ENCODE measurements at places on chromosomes 7 and 10.
A peak's percentile ranks its signal among the peaks of the same experiment; 100 is the strongest.

- no peaks in the 10 kb centered on the region for H3K27me3 ChIP-seq
- H3K27ac ChIP-seq = no peak overlapping the region
- no peaks in the 10 kb centered on the region for H3K4me1 ChIP-seq
- no peak overlapping the region for H3K4me3 ChIP-seq
- no peak for DNase-seq
Measured at GRCh38 chr10:58209669-58210068, 58.0 kb downstream of the IPMK start.

DNA sequence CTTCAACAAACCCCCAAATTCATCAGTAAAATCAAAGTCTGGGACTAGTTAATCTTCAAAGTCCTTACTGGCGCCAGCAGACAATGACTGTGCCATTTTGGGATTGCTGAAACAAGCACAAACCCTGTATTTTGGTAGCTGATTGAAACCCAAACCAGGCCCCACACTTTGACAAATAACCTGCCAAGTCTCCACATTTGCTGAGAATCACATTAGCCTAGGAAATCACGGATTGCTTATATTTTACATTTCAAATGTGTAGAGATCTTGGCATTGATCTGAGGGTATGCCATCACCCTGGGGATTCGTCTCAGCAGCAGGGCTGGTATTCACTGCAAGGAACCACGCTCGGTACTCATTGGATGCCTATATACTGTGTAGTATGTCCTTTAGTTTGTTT is 501.1 kb downstream of the CALN1 start:
- no peak for DNase-seq
- H3K4me3 ChIP-seq = no peak overlapping the region

GRCh38 chr7:157481389-157481788 is 144.6 kb downstream of the DNAJB6 start:
- H3K36me3 ChIP-seq = no peaks in the 10 kb centered on the region
- H3K4me1 ChIP-seq = no peaks in the 10 kb centered on the region
- no peak overlapping the region for H3K27ac ChIP-seq

DNA sequence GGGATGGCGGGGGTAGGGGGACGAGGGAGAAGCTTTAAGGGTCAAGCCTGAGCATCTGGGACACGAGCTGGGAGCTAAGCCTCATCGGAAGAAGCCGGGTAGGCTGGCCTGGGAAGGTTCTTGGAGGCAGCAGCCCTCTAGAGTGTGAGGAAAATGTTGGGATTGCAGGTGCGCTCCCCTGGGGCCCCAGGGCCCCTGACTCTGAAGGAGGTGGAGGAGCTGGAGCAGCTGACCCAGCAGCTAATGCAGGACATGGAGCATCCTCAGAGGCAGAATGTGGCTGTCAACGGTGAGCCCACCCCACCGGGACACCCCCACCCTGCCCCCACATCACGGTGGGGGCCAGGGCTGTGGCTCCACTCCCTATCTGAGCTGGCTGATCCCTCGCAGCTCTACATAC is 6.9 kb downstream of the ZYX start:
- no peaks in the 10 kb centered on the region for H3K36me3 ChIP-seq
- no peaks in the 10 kb centered on the region for H3K27me3 ChIP-seq
- DNase-seq = no peak
- no peak overlapping the region for H3K4me3 ChIP-seq
- peaks cover 26% of the 10 kb centered on the region for H3K4me1 ChIP-seq

DNA sequence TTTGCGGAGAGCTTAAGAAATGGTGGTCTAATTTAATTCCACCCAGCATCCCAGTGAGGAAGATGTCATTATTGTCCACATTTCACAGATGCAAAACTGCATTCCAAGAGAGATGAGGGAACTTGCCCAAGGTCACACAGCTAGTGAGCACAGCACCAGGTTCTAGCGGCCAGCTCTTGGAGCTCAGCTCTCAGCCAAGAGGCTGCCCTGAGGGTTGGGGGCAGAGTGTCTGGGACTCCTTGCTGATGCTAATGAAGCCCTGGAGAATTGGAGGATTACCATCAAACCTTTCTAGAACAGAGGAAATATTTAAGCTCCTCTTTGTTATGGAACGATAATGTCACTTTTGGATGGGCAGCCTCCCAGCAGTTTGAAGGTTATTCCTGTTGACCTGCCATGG is 48.0 kb downstream of the PLPP4 start:
- no peak for DNase-seq
- no peak overlapping the region for H3K4me3 ChIP-seq
- no peaks in the 10 kb centered on the region for H3K27me3 ChIP-seq
- H3K36me3 ChIP-seq = no peaks in the 10 kb centered on the region
- no peaks in the 10 kb centered on the region for H3K4me1 ChIP-seq

DNA sequence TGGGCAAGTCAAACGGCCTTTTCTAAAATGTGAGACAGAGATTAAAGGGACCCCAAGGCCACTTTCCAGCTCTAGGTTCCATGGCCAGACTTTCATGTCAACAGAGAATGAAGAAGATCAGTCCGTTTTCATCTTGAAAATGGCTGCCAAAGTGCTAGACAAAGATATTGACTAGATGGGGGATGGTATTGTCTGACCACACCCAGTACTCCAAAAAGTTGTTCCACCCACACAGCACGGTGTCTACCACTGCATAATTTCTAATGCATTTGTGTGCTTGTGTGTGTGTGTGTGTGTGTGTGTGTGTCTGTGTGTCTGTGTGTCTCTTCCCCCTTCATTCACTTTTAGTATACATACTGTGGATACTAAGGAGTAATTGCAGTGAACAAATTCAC is 1.3 kb downstream of the COL1A2 start:
- peak overlapping the region; percentile 82 for H3K27ac ChIP-seq
- H3K27me3 ChIP-seq = no peaks in the 10 kb centered on the region
- no peak for DNase-seq
- no peaks in the 10 kb centered on the region for H3K36me3 ChIP-seq
- H3K4me3 ChIP-seq = peak overlapping the region; percentile 70

Measured in breast epithelium (tissue), 4 donors.